ENCODE measurements at places on chromosomes 16 and 17. TPM values are rescaled to one million over a fixed set of nuclear protein-coding genes. Genes with fewer than 3 reads are reported as not detected.

- DNase-seq, result no peak
Observed at GRCh38 chr17:7613769-7614424, 800 bp downstream of the FXR2 start.

DNA sequence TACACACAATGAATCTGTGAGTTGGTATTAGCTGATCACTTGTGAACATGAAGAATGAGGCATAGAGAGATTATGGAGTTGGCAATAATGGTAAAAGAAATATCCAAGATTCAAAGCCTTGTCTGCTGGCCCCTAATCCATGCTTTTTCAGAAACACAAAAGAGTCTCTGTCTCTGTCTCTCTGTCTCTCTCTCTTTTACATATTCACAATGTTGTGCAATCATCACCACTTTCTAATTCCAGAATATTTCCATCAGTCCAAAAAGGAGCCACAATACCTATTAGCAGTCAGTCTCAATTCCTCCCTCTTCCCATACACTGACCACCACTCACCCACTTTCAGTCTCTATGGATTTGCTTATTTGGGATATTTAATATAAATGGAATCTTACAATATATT is 370.1 kb upstream of the CDH8 start:
- no peak for DNase-seq

GRCh38 chr17:50818921-50819657 is 16.3 kb upstream of the WFIKKN2 start:
- no peak for DNase-seq

- DNase-seq, result no peak
Observed at GRCh38 chr16:60755907-60756306, 1280.3 kb downstream of the CDH8 start.

- DNase-seq, result no peak
Observed at GRCh38 chr17:68035131-68035522, 408 bp upstream of the KPNA2 start.

- no peak for DNase-seq
Observed at GRCh38 chr17:18364166-18364565, 816 bp upstream of the SHMT1 start.

DNA sequence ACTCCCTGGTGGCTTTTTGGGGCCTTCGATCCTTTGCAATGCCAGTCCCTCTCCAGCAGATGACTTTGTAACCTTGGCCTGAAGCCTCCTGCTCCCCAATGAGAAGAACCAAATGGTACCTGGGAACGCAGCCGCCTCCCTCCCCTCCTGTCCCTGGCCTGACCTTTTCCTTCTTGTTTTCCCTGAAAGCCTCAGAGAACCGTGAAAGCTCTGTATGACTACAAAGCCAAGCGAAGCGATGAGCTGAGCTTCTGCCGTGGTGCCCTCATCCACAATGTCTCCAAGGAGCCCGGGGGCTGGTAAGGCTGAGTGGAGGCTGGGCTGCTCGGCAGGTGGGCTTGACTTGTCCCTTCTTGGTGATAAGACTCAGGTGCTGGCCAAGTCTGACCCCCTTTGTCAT is 88.0 kb downstream of the SDR42E1 start:
- no peak for DNase-seq

DNA sequence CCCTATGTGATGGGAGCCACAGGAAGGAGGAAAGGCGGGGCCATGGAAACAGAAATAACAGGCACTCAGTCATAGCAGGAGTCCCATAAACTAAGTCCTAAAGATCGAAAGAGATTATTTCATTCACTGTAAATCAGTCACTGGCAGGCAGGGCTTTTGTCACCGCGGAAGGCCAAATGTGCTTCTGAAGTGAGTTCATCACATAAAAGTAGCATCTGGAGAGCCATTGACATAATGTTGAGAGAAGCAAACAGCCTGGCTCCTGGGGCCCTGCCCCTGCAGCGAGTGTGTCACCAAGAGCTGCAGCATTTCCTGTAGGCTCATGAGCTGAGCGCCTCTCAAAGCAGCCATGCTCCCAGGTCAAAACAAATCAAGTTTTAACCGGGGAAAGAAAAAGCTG is 476.2 kb downstream of the HAPSTR1 start:
- no peak for DNase-seq

DNA sequence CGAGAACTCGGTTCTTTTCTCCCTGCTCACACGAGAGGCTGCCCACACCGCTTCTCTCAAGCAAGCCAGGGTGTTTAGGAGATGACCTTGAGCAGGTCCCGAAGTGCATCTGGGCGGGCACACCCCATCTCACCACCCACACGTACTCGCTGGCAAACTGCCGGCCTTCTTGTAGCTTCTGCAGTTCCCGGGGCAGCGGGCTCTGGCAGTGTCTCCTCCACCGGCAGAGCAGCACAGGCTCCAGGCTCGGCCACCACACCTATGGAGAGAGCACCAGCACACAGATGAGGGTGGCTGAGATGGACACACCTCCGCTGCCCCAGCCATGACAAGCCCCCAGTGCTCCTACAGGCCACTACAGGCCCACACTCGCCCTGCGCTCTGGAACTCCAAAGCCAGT is 23.5 kb downstream of the ZNF276 start:
- DNase-seq, result no peak

DNA sequence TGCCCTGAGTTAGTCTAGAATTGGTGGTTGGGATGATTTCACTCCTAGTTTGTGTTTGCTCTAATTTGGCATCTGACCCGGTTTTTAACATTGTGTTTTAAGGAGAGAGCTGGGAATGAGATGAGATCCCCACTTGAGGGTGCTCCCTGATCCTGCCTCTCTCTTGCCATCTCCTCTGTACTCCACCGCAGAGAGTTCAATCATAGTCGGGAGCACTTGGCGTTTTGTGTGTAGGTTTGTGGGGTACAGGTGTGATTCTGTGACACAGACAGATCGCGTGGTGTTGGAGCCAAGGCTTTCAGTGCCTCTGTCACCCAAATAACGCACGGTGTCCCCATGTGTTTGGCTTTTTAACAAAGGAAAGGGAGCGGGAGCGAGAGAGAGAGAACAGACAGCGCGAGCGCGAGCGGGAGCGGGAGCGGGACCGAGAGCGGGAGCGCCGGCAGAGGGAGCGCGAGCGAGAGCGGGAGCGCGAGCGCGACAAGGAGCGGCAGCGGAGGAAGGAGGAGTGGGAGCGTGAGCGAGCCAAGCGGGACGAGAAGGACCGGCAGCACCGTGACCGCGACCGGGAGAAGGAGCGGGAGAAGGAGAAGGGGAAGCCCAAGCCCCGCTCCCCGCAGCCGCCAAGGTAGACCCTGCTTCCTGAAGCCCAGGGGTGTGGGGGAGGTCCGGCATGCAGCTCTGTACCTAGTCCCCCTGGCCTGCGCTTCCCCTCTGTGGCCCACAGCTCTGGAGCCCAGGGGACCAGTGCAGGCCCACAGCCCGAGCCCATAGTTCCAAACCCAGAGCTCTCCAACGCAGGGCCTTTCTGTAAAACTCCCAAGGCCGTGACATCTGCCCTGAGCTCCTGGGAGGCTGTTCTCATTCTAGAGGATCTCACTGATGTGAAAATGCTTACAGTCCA is 27.2 kb upstream of the IL17C start:
- DNase-seq, result no peak

The HOXB13 gene
- total RNA-seq, result not detected

The BCO1 gene
- not detected for total RNA-seq

All from B cell (primary cell).